RCC 7860 (cell line): ENCODE measurements at places on chromosomes 7 and 10.

DNA sequence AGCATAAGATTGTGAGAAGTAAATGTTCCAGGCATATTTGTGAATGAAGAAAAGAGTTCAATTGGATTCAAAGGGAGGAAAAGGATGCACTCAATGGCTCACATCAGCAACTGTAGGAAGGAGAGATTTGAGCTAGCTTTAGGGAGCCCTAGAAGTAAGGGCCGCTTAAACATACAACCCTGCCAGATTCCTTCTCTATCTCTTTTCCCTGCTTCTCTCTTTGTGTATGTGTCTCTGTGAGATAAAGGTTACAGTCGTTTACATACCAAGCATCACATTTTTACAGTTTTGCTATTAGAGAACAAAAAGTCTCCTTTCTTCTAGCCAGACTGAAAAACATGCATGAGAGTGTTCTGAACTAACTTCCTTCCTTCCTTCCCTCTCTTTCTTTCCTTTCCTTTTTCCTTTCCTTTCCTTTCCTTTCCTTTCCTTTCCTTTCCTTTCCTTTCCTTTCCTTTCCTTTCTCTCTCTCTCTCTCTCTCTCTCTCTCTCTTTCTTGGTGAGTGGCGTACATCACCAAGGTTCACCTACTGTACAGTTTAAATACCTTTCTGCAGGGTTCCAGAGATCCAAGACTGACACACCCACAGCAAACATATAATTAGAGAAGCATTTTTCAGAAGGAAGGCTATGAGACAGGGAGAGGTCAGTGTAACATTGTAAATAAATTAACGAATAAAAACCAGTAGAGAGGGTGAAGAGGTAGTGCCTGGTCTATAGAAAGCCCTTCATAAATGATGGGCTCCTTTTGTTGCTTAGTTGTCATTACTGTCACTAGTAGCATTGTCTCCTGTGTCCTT, 240.4 kb downstream of the ARL4A start:
- DNase-seq, result no peak

GRCh38 chr7:75563171-75563570, 71.1 kb downstream of the SPDYE5 start:
- DNase-seq, result no peak

DNA sequence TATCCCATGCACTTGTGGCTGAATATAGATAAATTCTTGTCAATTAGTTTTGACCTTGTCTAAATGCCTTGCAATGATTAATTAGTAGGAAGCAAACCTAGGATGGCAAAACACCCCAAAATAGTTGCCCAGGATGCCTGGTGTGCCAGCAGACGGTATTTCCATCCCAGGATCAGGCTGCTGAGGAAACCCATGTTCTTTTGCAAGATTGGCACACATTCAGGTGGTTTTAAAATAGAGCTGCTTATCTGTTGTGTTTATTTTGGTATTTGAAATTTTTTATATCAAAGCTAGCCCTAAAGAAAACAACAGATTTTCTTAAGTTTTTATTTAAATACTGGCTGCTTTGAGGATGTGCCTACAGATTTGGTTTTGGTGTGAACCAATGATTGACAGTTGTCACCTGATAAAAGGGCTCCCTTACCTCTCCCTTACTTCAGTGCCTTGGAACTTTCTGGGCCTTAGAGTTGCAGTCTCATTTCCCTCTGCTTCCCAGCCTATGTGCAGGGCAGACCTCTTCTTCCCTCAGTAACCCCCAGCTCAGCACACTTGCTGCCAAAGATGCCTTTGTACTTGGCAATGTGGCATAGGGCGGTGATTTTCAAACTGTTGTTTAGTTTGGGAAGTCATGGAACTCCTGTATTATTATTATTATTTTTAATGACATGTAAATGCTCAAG, 54.0 kb downstream of the CCNY start:
- no peak for DNase-seq

GRCh38 chr7:44645696-44646095, 39.3 kb downstream of the OGDH start:
- no peak for DNase-seq

DNA sequence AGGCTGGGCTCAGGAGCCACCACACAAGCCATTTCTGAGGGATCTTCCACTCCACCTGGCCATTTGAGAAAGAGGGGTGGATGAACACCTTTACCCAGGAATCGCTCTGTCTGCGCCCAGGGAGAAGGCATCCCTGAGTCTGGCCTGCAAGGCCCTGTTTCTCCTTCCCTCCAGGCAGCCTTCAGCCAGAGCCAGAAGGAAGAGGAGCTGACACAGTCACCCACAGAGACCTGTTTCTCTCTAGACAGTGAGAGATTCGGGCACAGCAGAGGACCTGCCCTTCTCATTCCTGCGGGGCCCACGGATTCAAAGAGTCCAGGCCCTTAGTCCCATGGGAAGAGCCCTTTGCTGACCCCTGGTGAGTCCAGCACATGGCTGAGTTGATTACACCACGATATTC, 127.5 kb upstream of the TNS3 start:
- DNase-seq, result no peak
